Central memory CD8-positive, alpha-beta T cell (primary cell): ENCODE measurements at places on chromosomes 6 and 20.

DNA sequence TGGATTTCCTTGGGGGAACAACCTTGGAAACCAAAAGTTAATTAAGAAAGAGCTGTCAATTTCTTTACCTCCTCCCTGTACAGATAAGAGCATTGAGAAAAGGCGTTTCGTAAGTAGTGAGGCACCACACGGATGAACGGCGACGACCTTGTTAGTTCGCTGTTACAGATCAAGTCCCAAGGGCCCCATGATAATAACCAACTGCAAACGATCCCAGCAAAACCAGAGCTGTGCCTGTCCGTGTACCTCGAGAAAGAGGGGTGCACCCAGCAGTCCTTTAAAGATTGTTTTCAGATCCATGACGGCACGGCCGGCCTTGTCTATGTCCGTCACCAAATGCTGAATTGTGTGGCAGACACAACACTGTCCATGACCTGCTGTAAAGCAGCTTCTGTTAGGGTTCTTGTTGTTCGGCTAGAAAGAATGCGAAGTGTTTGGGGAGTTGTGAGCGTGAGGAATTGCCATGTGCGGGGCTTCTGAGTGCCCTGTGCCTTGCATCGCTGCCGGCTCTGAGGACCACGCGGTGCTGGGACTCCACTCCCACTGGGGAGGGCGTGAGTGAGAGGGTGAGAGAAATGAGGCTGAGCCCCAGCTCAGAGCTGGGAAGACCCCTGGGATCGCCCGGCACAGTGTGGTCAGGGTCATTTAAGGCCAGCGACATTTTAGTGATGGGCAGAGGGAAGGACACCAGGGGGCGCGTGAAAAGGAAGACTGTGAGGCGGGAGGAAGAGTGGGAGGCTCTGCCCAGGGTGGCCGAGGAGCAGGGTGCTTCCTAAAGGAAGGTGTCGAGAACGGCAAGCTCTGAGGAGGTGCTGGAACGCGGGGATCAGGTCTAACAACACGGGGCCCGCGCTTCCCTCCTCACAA, 136.8 kb upstream of the RPS6KA2 start:
- DNase-seq = no peak

DNA sequence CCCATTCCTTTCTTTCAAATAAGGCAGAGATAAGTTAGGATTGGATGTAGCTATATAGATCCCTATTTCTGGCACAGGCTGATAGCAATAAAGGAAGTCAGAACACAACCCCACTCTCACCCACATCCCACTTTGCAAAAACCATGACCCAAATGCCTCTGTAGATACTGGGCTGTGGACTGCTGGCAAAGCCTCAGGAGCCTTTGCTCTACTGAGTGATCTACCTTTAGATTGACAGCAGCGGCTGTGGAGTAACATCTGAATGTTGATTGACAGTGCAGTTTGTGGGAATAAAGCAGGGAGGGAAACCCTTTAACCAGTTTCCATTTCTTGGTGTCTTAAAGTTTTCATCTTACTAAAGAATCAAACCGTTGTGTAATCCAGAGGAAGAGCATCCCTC, 6.7 kb upstream of the TMEM30A start:
- no peak for DNase-seq

GRCh38 chr20:44981736-44982406, 15.6 kb downstream of the STK4 start:
- DNase-seq = no peak

GRCh38 chr6:169839898-169840631, 88.6 kb downstream of the ERMARD start:
- no peak for DNase-seq

DNA sequence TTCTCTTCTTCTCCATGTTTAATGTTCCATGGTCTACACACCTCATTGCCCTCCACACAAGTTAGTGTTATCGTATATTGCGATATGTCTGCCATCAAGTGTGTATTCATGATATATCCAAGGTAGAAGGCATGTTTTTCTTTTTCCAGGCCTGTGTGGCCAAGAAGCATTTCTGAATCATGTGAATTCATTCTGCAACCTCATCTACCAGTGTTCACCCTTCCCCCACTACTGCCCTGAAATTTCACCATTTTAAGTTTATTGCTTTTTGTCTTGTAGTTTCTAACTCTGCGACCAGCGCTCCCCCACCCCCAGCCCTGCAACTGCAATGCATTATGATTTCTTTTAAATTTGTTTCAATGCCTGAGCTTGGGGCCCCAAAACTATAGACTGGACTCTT, 618.0 kb upstream of the FLRT3 start:
- no peak for DNase-seq

- no peak for DNase-seq
Observed at GRCh38 chr20:33024243-33024560, 7.2 kb upstream of the BPIFB6 start.

- no peak for DNase-seq
Observed at GRCh38 chr6:106754215-106754614, 124.8 kb downstream of the QRSL1 start.

DNA sequence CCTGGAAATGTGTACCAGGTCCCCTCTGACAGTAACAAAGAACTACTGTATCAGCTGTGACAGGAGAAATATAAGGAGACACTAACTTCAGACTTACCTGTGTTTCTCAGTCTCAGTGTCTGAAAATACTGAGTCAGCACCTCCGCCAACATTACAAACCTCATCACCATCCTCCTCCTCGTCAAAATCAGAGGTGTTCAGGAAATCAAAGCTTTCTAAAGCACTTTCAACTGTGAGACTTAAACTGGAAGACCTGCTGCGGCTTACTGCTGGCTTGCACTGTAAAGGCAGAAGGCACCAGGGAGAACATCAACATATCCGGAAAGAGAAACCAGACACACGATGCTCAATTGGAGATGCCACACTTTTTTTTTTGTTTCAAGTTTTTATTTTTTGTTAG, 40.3 kb upstream of the ARMH2 start:
- DNase-seq = no peak

GRCh38 chr6:118935978-118936703, 1.2 kb upstream of the MCM9 start:
- no peak for DNase-seq

- no peak for DNase-seq
Observed at GRCh38 chr6:90913266-90913960, 326.5 kb upstream of the MAP3K7 start.

- no peak for DNase-seq
Observed at GRCh38 chr20:24432046-24432442, 37.4 kb upstream of the SYNDIG1 start.

DNA sequence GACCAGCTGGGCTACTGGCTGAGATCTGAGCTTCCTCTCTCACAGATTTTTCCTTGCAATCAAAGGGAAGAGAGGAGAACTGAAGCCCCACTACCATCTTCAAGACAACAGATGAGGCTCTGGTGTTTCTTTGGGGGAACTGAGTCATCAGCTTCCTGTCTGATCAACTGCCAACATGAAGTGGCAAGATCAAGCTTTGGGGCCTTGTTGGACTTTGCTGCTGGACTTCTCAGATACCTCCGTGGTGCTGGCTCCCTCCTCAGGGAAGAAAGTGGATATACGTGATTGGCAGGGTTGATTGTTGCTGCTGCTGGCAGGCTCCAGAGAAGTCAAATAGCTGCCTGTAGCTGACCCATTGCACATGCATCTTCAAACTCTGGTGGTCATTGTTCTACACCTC, 3.6 kb upstream of the TOX2 start:
- DNase-seq = no peak

DNA sequence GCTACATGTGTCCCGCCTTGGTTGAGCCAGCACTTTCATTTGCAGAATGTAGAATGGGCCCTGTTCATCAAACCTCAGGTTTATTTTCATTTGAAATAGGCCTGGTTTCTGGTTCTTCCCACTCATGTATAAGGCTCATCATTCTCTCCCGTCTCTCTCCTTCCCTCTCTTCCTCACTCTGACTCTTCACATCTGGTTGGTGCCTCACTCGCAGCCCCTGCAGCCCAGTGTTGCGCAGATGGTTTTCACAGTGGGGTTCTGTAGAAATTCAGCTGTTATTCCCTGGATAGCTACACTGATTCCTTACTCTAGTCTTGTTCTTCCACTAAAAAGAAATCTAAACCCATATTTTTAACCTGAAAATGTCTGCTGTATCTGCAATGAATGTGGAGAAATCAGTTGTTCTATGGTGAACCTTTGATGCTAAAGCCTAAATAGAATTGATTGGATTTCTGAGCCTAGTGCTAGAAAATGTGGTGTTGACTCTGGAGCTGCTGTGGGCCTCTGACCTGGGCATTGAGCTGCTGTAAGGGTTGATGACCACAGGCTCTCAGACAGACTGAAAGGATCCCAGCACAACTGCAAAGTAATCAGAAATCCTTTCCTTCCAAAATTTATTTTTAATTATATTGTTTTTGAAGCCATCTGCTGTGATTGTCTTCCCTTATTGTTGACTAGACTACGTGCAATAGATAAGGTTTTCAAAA, 150.3 kb downstream of the TMEM242 start:
- no peak for DNase-seq

GRCh38 chr20:2346188-2346587, 34.5 kb upstream of the TGM6 start:
- DNase-seq = no peak

DNA sequence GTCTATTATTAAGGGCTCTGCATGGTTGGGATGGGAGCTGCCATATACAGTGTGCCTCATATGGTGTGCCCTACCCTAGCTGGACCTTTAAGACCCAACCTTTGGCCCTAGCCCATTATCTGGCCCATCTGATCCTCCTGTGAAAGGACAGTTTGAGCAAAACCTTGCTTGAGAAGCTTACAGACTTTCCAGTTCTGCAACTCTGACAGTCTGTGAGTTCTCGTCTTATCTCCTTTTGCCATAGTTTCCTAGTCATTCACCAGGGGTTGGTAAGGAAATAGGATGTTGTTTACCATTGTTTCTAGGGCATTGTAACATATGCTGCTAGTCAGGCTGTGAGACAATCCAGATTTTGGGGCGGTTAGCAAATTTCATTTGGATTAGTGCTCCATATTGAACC, 17.2 kb downstream of the CTNNBL1 start:
- no peak for DNase-seq

DNA sequence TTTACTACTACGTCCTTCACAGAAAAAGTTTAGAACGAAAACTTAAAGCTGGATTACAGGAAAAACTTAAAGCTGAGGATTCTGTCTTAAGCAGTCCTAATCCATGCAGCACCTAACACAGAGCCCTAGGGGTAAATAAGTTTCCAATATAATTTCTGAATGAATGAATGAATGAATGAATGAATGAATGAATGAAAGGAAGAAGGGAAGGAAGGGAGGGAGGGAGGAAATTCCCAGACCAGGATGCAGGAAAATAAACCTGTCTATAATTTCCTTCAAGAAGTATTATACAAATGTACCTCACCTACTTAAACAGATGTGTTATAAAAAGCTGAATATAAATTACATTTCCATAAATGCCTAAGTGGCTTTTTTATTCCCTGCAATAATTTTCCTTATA, 83.4 kb downstream of the RNGTT start:
- no peak for DNase-seq

GRCh38 chr20:60764328-60764727, 487.7 kb upstream of the CDH4 start:
- DNase-seq = no peak
